ENCODE measurements at places on chromosomes 16 and 17. TPM values are rescaled to one million over a fixed set of nuclear protein-coding genes. Genes with fewer than 3 reads are reported as not detected.

The EMP2 gene
- 15.1 TPM for total RNA-seq

The HES7 gene
- 0.33 TPM for total RNA-seq

The KCNH6 gene
- 2.3 TPM for total RNA-seq

The C16orf95 gene
- total RNA-seq, result 4.5 TPM

DNA sequence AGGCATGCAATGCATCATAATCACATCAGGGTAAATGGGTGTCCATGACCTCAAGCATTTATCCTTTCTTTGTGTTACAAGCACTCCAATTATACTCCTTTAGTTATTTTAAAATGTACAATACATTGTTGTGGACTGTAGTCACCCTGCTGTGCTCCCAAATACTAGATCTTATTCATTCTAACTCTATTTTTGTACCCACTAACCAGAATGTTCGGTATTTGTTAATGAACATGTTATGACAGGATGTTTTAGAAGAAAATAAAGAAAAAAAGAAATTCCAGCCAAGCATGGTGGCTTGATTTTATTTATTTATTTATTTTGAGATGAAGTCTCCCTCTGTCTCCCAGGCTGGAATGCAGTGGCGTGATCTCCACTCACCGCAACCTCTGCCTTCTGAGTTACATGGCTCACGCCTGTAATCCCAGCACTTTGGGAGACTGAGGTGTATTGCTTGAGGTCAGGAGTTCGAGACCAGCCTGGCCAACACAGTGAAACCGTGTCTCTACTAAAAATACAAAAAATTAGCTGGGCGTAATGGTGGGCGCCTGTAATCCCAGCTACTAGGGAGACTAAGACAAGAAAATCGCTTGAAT lies 1.8 kb upstream of the NDE1 start:
- no peak overlapping the region for H3K27ac ChIP-seq
- H3K4me1 ChIP-seq, result no peaks in the 10 kb centered on the region
- H3K4me3 ChIP-seq, result no peak overlapping the region
- peaks cover 4% of the 10 kb centered on the region for H3K36me3 ChIP-seq
